ENCODE measurements at places on chromosomes 4 and X.

GRCh38 chrX:13220916-13221315 is 98.9 kb downstream of the ATXN3L start:
- DNase-seq = no peak

GRCh38 chrX:31323658-31324057 is 251.8 kb upstream of the FTHL17 start:
- no peak for DNase-seq

DNA sequence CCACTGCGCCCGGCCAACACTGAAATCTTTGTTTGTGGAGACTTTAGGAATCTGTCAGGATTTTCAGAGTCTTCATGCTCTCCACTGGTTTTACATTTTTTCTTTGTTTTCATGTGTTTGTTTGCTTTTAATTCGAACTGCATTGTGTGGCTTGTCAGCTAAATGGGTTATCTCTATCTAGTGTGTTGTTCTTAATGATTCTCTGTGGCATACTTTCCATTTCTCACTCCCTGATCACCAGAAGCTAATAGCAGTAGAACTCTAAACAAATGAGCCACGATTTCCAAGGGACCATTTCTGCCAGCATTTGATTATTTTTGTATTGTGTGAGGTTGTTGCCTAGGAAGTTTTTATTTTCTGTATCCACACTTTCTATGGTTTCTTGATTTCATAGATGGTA is 352.4 kb downstream of the CAMK2D start:
- DNase-seq = no peak

DNA sequence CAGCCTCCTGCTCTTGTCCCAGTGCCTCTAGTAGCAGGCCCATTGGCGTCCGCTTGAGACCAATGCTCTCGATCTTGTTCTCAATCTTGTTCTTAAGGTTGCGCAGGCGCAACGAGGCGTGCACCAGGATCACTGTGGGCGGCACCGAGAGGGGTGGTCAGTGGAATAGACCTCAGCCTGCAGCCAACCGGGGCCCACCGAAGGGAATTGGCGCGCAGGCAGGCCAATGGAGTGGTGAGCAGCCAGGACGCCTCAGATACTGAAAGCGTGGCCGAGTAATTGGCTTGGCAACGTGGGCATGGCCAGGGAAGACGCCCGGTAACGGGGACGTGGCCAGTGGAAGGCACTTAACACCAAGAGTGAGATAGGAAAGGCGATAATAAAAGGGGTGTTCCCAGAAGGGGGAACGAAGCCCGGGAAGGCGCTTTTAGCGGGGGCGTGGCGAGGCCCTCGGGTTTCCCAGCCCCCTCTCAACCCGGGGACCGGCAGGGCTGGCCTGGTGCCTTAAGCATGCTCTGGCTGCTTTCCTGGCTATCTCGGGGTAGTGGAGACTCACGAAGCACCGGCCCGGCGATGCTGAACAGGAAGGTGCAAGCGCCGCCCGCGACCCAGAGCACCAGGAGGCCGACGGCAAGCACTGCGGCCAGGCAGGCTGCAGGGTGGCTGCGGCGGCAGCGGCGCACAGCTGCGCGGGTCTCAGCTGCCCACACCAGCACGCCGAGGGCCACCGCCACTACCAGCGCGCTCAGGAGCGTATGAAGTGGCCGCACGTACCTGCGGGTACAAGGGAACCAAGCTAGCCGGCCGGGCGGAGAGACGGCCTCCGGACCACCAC is 1.7 kb downstream of the PRAF2 start:
- peak; percentile 83 for DNase-seq

DNA sequence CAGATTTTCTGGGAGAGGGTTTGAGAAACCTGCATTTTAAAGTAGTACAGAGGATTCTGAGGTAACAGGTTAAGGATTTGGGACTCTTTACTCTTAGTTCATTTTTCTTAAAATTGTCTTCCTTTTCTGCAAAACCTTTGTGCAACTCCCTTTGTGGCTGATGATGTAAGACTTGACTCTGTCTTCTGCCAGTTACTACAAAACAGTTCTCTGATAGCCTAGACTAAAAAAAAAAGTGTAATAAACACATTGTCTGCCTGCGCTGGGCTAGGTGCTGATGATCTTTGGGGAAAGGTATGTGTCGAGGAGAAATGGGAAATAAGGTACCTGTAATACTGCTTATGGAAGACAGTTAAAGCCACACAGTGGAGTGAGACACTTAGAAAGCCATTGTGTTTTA is 28.7 kb downstream of the IL13RA1 start:
- no peak for DNase-seq

DNA sequence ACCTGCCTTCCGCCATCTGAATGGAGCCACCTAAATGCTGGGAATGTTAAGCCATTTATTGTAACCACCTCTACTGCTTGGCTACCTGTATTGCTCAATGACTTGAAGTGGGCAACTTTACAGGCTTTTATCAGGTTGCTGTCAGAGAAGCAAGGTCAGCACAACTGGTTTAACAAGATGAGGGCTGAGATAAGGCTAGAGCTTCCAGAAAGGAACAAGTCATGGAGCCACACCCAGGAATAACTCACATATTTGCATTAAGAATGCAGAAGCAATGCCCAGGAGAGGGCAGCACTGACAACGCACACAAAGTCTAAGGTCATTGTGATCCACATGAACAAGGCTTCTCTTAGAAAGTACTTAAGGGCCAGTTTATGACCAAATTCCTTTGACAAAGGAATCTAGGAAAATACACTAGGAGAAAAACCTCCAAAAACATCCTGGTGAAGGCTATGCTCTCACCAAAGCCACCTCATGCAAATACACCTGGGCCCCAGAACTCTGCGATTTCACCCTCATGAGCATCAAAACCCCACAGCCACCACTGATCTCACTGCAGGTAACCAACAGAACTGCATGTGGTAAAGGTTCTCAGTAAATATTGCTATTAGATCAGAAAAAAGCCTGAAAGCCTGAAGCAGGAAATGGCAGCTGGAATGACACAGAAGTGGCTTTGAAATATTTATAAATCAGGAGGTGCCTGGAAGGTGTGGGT is 15.0 kb upstream of the STS start:
- DNase-seq = peak; percentile 80

- DNase-seq = no peak
Observed at GRCh38 chr4:115844180-115844579, 730.8 kb upstream of the NDST4 start.

GRCh38 chr4:101670370-101670769 is 120.2 kb upstream of the BANK1 start:
- DNase-seq = no peak

- no peak for DNase-seq
Observed at GRCh38 chr4:153001626-153002025, 65.5 kb downstream of the FHDC1 start.

DNA sequence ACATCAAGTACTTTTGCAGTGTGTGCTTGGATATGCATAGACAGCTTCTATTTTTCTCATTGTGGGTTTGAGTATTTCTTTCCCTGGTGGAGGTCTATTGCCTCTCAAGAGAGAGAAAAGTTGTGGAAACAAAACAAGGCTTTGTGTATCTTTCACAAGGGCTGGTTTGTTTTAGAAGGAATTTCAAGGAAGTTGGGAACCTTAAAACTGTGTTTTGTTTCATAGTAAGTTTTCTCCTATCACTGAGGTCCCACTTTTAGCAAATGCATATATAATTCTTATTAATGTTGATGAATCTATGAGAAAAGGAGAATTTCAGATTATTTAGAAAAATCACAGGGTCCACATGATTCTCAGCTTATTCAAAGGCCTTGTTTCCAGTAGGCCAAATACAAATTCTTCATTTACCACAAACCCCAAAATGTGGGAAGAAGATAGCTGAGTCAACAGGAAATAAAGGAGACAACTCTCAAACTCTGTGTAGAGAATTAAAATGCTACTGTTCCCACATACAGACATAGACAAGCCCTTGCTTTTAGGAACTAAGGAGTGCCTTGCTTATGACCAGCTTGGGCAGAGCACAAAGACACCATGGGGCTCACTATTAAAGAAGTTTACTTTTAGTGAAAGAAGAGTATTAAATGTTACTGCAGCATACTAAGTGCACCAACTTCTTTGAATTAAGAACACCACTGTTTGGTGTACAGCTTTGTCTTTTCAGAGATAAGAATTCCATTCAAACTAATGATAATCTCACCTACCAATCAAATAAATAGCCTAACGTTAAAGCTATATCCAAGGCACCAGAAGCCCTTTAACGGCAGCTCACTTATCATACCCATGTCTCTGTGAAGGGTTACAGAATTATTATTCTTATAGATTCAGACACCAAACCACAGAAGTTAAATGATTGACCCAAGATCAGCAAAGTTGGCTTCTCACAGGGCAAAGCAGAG is 177.4 kb upstream of the LEF1 start:
- DNase-seq = no peak

DNA sequence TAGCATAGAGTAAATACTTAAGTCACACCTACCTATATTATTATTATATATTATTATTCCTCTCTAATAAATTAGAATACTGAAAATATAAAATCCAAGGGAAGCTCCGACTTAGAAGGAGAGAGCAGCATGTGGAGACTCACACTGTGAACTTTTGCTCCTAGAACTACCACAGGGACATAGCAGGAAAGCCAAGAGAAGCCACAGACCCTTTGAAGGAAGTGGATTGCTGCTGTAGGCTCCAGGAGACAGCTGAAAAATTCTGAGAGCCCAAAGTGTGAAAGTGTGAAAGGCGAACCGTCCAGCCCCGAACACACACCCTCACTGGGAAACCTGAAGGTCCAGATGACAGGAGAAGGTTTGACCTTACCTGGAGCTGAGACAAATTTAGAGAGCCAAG is 177.0 kb downstream of the FAM13A start:
- DNase-seq = no peak

DNA sequence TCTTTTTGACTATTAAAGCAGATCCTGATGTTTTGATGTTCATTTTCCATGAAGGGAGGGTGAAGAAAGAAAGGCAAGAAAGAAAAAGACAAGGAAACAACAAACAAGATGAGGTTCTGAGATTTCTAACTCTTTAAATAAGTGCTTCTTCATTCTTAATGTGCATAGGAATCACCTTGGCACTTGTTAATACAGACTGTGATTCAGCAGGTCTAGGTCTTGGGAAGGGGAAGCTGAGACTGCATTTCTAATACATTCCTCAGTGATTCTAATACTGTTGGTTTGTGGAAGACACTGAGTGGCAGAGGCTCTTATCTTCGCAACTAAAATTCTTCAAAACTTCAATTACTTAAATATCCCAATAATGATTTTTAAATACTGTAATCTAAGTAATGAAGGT is 95.2 kb upstream of the NAP1L5 start:
- no peak for DNase-seq

GRCh38 chr4:9765091-9765490 is 16.3 kb upstream of the DRD5 start:
- DNase-seq = no peak

GRCh38 chrX:39247536-39247935 is 446.3 kb downstream of the MID1IP1 start:
- DNase-seq = no peak

GRCh38 chrX:6885396-6885795 is 262.1 kb upstream of the STS start:
- DNase-seq = no peak

GRCh38 chr4:145502809-145503208 is 21.2 kb downstream of the SMAD1 start:
- DNase-seq = no peak

DNA sequence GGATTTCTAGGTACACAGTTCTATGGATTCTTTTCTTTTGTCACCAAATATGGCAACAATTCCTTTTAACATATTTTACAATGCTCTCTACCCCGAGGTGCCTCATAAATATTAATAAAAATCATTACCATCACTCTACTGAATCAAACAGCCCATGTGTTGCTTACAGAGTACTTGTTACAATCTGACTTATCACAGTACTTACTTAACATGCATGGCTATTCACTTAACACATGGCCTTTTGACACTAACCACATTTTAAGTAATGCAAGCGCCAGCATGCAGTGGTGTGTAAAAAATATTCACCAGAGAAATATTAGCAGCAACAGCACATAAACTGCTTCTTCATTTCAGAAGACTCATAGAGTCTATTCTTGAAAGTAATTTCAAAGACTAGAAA is 64.9 kb downstream of the BMP3 start:
- DNase-seq = no peak

- DNase-seq = no peak
Observed at GRCh38 chr4:66946761-66947160, 598.5 kb downstream of the CENPC start.

GRCh38 chr4:145859426-145859825 is 79.2 kb downstream of the ZNF827 start:
- DNase-seq = no peak

DNA sequence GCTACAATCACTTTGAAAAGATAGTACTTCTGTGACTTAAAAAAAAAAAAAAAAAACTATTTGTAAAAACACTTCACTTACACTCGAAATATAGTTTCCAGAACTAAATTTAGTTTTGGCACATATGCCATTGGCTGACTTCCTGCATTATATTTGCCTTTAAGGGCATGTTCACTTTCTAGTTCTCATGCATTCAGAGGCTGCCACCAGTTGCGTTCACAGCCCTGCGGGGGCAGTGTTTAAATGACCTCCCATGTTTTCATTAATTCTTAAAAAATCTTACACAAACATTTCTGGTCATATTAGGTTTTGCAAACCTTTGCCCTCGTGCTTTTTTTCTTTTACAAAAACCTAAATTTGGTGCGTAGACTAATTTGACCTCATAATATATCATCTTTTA is 12.4 kb upstream of the ARHGAP6 start:
- no peak for DNase-seq

- DNase-seq = no peak
Observed at GRCh38 chrX:10106806-10107205, 50.0 kb upstream of the CLCN4 start.

GRCh38 chrX:49177338-49177833 is 5.7 kb downstream of the PLP2 start:
- DNase-seq = no peak

- DNase-seq = no peak
Observed at GRCh38 chrX:3232262-3232923, 114.1 kb downstream of the MXRA5 start.

- DNase-seq = no peak
Observed at GRCh38 chrX:53308836-53309235, 27.5 kb upstream of the IQSEC2 start.

- DNase-seq = no peak
Observed at GRCh38 chr4:145299380-145300076, 119.1 kb upstream of the OTUD4 start.

DNA sequence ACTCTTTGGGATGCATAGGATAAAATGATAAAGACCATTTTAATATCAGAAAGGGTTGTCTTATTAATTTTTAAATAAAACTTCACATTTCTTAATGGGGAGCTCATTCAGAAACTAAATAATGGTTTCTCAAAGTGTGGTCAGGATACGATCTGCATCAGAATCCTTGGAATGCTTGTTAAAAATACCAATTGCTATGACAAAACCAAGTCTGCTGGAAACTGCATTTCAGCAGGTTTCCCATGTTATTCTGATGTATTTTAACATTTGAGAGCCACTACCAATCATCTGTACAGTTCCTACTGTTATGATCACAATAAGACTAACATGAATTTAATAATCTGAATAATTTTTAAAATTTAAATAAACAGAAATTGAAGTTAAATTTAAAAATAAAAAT is 115.1 kb downstream of the SOWAHB start:
- DNase-seq = no peak

GRCh38 chr4:163161536-163162205 is 5.0 kb downstream of the NAF1 start:
- no peak for DNase-seq
